ENCODE measurements at places on chromosomes 1 and 21. TPM values are rescaled to one million over a fixed set of nuclear protein-coding genes. Genes with fewer than 3 reads are reported as not detected.

LCE1E gene
- not detected for total RNA-seq

LHX8 gene
- total RNA-seq: 0.08 TPM

SHISAL2A gene
- total RNA-seq: not detected

FNBP1L gene
- 59.0 TPM for total RNA-seq

CD1D gene
- not detected for total RNA-seq

LCE1B gene
- not detected for total RNA-seq

FLG2 gene
- not detected for total RNA-seq

ZNF683 gene
- total RNA-seq: not detected

Data from SK-MEL-5 (cell line).